ENCODE measurements at places on chromosomes 13 and 19.

DNA sequence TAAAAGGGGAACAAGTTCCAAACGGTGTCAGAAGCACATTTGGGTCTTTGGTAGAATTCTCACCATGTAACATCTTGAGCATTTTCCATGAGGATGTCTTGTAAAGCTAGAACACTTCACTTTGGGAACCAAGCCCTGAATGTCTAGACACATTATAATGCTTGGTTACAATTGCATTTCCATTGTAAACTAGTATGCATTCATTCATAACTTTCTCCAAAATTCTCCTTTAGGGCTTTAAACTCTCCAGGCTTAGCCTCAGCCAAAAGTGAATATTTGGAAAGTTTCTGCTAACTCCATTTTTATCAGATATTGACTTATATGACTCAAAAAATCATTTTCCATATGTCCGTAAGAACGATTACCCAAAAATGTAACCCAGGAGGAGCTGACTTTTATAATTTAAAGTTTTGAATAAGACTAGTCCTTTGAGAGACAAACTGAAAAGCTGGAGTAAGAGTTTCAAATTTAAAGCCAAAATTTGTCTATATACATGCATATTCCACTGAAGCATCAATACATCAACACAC lies 1170.4 kb downstream of the EFNB2 start:
- no peak for DNase-seq

DNA sequence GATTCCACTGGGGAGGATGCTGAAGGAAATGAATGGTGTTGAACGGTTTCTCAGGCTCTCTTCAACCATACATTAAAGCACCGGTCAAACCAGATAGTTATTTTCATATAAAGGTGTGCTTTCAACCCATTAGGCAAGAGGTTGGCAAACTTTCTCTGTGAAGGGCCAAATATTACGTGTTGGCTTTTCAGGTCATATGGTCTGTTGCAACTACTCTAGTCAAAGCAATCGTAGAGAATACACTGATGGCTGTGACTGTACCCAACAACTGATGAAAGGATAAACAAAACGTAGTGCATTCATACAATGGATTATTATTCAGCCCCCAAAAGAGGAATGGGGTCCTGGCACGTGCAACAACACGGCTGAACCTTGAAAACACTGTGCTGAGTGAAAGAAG lies 5.8 kb downstream of the ZSCAN5A start:
- DNase-seq = no peak

- DNase-seq = peak; percentile 67
Observed at GRCh38 chr19:4988770-4989251, 19.9 kb downstream of the KDM4B start.

GRCh38 chr19:50147462-50148423 lies 15.3 kb downstream of the IZUMO2 start:
- peak; percentile 76 for DNase-seq

DNA sequence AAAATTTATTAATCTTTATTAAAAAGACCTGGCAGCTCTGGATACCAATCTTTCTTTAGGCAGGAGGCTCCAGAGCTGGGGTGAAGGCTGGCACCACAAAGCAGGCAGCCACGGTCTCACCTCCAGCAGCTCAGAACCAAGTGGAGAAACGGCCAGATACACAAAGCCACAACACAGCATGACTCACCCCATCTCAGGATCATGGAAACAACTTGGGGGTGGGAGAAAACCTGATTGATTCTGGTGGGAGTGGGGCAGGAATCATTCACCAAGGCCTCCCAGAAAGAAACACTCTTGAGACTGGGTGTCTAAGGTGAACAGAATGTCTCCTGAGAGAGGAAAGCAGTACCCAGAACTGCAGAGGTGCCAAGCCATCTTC lies 64.2 kb downstream of the CRYL1 start:
- no peak for DNase-seq

GRCh38 chr13:114309806-114310410 lies 4.4 kb upstream of the CHAMP1 start:
- DNase-seq = no peak

DNA sequence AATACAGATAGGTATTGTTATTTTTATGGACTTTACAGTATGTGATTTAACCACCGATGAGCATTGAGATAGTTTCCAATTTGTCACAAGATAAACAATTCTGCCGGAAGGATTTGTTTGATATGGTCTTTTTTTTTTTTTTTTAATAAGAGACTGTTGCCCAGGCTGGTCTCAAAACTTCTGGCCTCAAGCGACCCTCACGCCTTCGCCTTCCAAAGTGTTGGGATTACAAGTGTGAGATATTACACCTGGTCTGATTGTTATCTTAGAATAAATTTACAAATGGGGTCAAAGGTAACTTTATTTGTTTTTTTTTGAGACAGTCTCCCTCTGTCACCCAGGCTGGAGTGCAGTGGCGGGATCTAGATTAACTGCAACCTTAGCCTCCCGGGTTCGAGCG lies 1.2 kb downstream of the GARRE1 start:
- DNase-seq = no peak

DNA sequence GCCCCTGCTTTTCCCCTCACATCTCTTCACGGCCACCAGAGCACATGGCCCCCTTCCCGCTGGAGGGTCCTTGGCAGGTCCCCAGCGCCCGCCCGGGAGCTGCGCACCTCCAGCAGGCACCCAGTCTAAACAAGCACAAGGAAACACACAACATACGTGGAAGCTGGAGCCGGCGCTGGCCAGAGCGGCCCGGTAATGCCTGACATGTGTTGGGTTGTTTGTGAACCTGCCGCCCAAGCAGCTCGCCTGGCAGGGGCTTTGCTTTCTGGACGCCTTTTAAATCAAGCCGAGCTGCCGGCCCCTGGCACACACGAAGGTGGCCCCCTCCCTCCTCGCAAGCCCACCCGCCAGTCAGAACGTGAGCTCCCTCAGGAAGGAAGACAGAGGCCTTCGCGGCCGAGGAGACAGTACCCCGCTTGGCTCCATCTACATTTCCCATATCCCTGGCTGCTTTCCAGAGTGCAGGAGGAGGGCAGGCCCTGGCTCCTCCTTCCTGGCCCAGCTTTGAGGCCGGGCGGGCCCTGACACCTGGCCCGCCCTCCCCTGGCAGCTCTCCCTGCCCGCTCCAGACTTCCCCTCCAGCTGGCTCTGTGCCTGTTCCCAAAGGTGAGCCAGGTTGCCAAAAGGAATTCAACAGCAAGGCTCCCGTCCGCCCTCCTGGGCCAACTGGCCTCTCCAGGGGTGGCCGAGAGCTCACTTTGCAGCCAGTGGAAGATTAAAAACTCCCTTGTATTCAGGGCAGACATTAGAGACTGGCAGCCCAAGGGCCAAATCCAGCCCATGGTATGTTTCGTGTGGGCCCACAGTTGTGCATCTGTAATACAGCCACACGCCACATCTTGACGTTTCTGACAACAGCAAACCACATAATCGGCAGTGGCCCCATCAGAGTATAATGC lies 28.7 kb downstream of the COMP start:
- DNase-seq = peak; percentile 70

- no peak for DNase-seq
Observed at GRCh38 chr13:60700994-60701393, 304.0 kb downstream of the TDRD3 start.

GRCh38 chr13:37442996-37443395 lies 155.6 kb downstream of the POSTN start:
- DNase-seq = no peak

GRCh38 chr13:50170447-50171037 lies 155.3 kb downstream of the KCNRG start:
- no peak for DNase-seq

DNA sequence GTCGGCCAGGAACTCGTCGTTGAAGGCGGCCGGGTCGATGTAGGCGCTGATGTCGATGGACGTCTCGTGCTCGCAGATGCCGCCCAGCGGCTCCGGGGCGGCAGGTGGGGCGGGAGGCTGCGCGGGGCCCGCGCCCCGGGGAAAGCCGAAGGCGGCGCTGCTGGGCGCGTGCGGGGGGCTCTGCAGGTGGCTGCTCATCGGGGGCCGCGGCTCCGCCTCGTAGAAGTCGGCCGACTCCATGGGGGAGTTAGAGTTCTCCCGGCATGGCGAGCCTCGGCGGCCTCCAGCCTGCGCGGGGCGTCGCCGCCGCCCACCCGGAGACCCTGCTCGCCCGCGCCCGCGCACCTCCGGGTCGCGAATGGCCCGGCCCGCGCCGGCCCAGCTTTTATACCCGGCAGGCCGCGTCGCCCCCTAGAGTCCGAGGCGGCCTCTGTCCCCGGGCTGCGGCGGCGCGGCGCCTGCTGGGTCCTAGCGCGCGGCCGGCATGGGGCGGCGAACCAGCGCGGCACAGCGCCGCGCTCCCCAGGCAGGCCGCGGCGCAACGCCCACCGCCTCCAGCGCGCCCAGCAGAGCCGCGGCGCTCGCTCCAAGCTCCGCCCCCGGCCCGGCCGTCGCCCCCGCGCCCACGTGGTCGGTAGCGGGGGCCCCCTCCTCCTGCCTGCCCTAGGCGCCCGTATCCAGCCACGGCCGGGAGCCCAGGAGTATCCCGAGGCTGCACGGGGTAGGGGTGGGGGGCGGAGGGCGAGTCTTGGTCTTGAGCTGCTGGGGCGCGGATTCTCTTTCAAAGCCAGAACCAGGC lies at the start of gene CEBPA:
TSS of gene CEBPA (minus strand) at position 360 of the 799 bp plus-strand sequence. CDS start at position 240, 120 bp downstream.
- peak; percentile 84 for DNase-seq

GRCh38 chr19:18513868-18514267 lies 8.0 kb downstream of the ELL start:
- no peak for DNase-seq

DNA sequence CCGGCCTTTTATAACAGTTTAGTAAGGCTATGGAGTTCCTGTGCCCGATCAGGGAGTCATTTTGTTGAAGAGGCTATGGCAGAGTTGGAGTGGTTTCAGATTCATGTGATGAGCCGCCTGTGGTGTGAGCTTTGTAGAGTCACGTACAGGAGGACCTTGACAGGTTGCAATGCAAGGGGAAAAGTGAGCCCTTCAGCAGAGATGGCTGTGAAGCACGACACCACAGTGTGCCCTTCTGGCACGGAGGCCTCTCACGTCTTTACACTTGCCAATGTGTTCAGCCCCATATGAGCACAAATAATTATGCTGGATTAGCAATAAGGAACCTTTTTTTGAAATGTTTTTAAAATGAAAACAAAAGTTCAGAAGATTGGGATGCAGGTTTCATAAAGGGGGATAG lies 499.8 kb downstream of the LIG4 start:
- DNase-seq = no peak

- DNase-seq = no peak
Observed at GRCh38 chr13:29196409-29197074, 376.4 kb downstream of the MTUS2 start.

GRCh38 chr13:68048802-68049359 lies 818.7 kb upstream of the PCDH9 start:
- no peak for DNase-seq

- no peak for DNase-seq
Observed at GRCh38 chr19:42443944-42444398, 1.2 kb upstream of the CXCL17 start.

- no peak for DNase-seq
Observed at GRCh38 chr13:26680572-26680971, 80.0 kb downstream of the GPR12 start.

DNA sequence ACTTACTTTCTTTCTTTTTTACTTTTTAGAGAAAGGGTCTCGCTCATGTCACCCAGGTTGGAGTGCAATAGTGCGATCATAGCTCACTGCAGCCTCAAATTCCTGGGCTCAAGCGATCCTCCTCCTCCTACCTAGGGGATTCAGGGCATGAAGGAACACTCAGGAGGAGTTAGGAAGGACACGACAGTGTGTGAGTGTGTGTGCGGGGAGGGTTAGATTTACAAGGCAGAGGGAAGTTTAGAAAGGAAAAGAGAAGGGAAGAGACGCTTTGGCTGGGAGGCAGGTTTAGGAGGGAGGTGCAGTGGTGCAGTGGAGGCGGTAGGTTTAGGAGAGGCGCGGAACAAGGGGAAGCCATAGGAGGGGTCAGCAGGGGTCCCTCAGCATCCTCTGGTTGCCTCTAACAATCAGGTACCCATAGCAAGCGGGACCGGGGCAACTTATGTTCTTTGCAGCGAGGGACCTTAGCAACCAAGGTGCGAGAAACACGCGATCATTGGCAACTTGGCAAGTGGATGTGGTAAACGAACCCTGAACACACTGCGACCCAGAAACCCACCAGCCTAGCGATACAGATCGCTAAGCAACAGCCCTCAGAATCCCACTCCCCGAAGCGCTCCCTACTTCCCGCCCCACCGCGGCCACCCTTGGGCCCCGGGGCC lies 501 bp downstream of the SIRT2 start:
- no peak for DNase-seq

DNA sequence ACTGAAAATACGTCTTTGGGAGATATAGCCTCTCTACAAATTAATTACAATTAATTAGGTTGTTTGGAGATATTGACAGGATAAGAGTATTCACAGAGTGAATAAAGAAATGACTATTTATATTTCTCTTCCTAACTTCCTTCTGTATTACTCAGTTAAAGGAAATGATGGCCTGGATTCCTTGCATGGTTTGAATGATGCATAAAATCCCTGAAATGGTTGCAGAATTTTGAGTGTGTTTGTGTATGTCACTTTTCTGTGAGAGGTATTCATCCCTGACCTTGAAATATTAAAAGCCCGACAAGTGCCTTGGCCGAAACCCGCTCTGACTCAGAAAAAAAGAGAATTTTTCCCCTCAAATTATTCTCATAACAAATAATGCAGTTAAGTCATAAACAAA lies 90.0 kb downstream of the PDS5B start:
- no peak for DNase-seq

DNA sequence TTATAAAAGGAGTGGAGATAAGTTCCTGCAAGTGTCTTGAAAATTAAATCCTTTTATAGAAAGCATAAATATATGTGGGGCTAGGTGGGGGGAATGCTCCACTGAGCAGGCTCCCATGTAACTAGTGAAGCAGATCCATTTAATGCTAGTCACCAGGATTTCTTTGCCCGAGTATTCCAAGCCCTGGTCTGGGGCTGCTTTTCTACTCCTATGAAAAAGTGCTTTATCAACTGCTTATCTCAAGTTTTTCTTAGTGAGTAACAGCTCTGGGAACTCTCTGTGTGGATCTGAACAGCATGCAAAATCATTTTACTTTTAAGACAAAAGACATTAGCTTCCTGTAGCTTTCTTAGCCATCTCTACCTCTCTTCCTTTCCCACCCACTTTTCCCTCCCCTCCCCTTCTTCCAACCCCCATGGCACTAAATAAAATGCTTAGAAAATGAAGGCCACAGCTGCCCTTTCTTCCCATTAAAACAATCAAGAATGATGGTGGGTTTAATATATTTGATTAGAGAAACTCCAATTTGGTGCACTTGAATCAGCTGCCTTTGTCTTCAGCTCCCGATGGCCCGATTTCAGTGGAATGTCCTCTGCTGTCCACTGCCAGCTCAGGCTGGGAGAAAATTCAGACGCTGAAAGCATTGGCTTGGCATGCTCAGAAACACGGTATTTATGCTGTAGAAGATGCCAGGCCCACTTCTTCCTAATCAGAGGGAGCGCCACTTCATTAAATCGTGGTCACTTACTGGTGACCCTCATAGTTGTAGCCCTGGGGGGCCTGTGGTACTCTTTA lies 475.1 kb downstream of the FOXO1 start:
- no peak for DNase-seq
